Left lung (tissue), 14 donors: ENCODE measurements at places on chromosomes 1 and 21. TPM values are rescaled to one million over a fixed set of nuclear protein-coding genes. Genes with fewer than 3 reads are reported as not detected.

RCSD1 gene
- total RNA-seq: 21.5 TPM

IVL gene
- not detected for total RNA-seq

NUDT4B gene
- 0.90 TPM for total RNA-seq

RHOU gene
- total RNA-seq: 18.7 TPM

PRDX6 gene
- 263 TPM for total RNA-seq

CAMK1G gene
- total RNA-seq: 1.1 TPM

ADAMTS1 gene
- 101 TPM for total RNA-seq

KIRREL1 gene
- total RNA-seq: 56.7 TPM

ELOA gene
- total RNA-seq: 50.3 TPM

PGBD5 gene
- 10.1 TPM for total RNA-seq

SPRR1A gene
- total RNA-seq: not detected

NTMT2 gene
- not detected for total RNA-seq

KRTAP13-2 gene
- not detected for total RNA-seq

DDAH1 gene
- total RNA-seq: 71.5 TPM

MNDA gene
- 82.3 TPM for total RNA-seq

HMCN1 gene
- 91.0 TPM for total RNA-seq
